Lower leg skin (tissue), 4 donors: ENCODE measurements at places on chromosomes 5 and 9.

- DNase-seq: no peak
Measured at GRCh38 chr5:157993986-157994691, 135.2 kb upstream of the CLINT1 start.

DNA sequence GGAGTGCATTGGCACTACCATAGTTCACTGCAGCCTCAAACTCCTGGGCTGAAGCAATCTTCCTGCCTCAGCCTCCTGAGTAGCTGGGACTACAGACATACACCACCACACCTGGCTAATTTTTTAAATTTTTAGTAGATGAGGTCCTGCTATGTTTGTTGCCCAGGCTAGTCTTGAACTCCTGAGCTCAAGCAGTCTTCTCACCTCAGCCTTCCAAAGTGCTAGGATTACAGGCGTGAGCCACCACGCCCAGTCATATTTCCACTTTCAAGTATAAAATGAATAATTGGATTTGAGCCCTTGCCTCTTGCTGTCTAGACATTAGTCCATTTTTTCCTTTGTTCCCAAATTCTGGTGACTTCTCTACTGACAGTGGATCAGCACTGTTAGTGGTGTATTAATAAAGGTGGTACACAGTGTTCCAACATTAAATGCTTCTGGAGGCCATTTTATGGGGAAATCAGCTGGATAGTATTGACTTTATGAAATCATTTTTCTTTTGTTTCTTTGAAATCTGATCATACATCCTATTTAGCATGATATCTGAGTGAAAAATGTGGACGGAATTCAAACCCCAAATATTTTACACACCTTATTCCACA lies 15.9 kb downstream of the ATP6V0E1 start:
- DNase-seq: no peak

DNA sequence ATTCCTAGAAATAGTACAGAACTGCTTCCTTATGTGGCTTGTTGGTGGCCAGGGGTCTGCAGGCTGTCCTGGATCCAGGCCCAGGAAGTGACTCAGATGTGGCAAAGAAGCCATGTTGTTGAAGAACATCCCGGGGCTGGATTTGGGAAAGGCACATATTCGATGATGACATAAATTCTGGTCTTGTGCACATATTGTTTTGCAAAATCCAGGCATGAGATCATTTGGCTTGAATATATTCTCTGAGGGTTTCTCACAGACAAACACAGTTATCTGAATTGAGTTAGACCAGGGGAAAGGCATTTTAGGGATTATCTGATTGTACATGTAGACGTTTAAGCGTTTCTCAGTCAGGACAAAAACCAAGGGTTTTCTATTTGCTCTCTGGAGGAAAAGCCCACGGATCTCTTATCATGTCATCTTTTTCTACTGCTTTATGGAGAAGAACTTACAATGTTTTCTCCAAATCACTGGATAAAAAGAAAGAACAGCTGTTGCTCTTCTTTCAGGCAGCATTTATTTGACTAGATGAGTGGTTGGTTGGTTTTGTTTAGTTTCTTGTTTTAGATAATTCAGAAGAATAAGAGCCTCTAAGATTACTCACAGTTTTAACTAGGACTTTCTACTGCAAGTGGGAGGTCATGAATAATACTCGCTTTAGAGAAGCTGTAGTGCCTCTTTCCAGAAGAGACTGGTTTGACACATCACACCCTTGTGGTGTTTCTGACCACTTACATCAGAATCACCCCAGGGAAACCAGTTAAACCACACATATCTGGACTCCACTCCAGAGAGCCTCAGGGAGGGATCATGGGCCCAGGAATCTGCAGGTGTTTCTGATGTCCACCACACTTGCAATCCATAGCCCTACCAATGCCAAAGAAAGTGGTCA lies 29.5 kb upstream of the LHFPL2 start:
- peak; percentile 93 for DNase-seq

DNA sequence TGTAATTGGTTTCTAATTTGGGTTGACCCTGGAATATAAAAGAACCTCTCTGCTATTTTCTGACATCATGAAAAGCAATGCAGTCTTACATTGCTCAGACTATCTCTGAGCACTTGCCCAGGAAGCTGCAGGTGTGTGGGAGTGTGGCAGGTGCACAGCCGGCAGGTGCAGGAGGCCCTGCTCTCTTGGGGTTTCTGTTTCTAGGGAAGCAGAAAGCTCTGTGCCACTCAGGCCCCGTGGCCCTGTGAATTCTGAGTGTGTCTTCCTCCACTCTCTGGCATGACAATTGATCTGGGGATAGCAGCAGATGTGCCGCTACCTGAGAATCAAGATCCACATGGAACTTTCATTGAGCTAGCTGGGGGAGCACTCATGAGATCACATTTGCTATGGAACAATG lies 45.7 kb upstream of the IRX2 start:
- DNase-seq: no peak

GRCh38 chr5:156137071-156137869 lies 189.7 kb upstream of the SGCD start:
- no peak for DNase-seq

GRCh38 chr9:130239741-130240241 lies 25.8 kb upstream of the HMCN2 start:
- no peak for DNase-seq

GRCh38 chr9:97388721-97389238 lies 23.1 kb upstream of the TDRD7 start:
- DNase-seq: peak; percentile 34

- no peak for DNase-seq
Measured at GRCh38 chr5:32453916-32454315, 9.4 kb upstream of the ZFR start.

GRCh38 chr5:126857472-126858410 lies 80.8 kb downstream of the LMNB1 start:
- DNase-seq: no peak

DNA sequence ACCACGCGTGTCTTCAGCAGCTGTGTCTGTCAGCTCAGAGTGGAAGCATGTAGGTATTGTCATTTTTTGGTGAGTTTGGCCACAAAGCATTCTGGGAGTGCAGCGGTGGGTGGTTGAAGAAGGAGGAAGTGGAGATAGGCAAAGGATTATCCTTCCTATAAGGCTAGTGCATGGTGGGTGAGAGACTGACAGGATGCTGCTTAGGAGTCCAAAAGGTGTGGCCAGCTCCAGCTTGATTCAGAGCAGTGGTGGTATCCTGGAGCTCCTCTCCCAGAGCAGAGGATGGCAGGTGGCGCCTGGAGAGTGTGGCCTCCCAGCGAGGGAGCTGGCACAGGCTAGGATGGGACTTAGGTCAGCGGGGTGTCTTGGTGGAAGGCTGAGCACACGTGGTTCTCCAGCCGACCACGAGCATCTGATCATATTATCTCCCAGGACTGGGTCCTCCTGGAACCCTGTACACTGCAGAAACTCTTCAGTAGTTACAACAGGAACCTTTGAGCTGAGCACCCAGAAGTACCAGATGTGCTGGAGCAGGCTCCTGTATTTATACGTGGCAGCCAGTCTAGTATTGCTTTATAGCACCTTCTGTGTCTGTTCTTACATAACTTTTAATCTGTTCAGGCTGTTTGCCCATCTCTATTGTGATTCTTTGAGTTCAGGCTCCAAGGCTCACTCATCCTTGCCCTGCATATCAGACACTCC lies 29.6 kb downstream of the MAML1 start:
- no peak for DNase-seq

- DNase-seq: no peak
Measured at GRCh38 chr5:31413030-31413812, 118.7 kb downstream of the DROSHA start.

- no peak for DNase-seq
Measured at GRCh38 chr9:98559561-98559960, 149.2 kb downstream of the GABBR2 start.

GRCh38 chr5:11148810-11149539 lies 387.9 kb upstream of the DAP start:
- DNase-seq: no peak

- no peak for DNase-seq
Measured at GRCh38 chr9:99199938-99200539, 21.7 kb downstream of the ALG2 start.

- no peak for DNase-seq
Measured at GRCh38 chr9:107620801-107621200, 131.2 kb upstream of the KLF4 start.

DNA sequence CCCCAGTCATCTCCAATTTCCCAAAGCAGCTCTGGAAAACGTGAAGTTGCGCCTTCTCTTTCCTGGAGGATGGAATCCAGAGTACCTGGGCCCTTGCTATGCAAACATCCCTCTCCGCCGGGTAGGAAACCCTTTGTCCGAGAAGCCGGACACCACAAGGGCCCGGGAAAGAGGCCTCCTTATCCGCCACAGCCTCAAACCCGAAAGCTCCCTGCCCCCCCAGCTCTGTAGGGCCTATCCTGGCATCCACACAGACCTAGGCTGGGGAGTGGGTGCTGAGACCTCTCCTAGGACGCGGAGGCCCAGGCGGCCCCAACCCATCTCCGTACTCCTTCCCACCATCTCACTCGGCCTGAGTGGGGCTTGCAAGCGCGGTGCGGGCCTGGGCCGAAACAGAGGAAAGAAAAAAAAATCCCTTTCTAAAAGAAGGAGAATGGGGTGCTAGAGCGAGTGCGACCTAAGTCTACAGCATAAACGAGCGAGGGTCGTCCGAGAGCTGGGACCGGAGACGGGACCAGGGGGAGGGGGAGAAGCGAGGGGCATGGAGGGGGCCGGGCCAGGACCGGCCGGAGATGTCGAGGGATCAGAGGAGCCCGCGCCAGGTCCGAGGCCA lies 624 bp downstream of the FBXW11 start:
- no peak for DNase-seq

GRCh38 chr5:158200619-158201018 lies 341.7 kb upstream of the CLINT1 start:
- no peak for DNase-seq

DNA sequence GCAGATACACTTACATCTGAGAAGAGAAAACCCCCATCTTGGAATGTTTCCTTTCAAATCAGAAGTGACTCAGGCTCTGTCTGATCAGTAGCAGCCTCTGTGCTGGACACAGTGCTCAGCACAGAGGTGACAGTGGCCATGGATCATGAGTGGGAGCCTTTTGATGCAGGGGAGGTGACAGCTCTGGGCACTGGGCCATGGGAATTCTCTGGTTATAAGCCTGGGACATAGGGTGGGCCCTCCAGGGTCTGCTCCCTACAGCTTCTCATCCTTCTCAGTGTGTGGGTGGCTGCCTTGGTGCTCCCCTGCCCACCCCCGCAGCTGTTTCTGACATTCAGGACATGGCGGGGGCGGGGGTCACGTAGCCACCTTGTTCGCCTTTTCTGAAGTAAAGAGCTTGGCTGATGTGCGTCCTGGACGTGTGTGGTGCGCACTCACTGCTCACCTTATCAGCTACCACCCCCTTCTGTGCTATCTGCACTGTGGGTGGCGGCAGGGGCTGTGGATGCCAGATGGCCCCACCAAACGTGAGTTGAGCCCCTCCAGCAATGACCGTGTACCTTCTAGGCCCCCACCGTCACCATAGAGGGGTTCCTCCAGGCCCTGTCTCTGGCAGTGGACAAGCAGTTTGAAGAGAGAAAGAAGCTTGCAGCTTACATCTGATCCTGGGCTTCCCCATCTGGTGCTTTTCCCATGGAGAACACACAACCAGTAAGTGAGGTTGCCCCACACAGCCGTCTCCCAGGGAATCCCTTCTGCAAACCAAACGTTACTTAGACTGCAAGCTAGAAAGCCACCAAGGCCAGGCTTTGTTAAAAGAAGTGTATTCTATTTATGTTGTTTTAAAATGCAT lies 24.0 kb downstream of the TRIP13 start:
- DNase-seq: no peak

DNA sequence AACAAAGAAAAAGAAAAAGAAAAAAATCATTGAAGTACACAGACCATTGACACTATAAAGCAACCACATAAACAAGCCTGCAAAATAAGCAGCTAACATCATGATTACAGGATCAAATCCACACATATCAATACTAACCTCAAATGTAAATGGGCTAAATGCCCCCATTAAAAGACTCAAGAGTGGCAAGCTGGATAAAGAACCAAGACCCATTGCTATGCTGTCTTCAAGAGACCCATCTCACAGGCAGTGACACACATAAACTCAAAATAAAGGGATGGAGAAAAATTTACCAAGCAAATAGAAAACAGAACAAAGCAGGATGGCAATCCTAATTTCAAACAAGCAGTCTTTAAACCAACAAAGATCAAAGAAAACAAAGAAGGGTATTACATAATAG lies 15.7 kb upstream of the FBN2 start:
- no peak for DNase-seq

GRCh38 chr9:85528142-85528541 lies 213.6 kb downstream of the AGTPBP1 start:
- DNase-seq: no peak

GRCh38 chr5:73218552-73219171 lies 45.7 kb downstream of the TMEM174 start:
- DNase-seq: no peak

DNA sequence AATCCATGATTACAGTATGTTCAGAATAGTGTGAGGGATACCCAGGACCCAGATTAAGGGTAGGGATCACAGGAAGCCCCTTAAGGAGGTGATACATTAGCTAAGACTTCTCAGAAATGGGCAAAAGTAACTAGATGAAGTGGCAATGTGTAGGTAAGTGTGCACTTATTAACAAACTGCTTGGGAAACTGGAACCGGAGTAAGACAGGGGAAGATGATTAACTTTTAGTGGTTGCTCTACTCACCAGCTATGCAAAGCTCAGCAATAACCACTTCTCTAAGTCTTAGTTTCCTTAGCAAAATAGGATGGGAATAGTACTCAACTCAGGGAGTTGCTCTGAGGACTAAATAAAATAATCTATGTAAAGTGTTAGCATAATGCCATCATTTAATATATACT lies 182.2 kb downstream of the MCTP1 start:
- no peak for DNase-seq

- DNase-seq: no peak
Measured at GRCh38 chr5:60687927-60688720, 11.8 kb downstream of the DEPDC1B start.

DNA sequence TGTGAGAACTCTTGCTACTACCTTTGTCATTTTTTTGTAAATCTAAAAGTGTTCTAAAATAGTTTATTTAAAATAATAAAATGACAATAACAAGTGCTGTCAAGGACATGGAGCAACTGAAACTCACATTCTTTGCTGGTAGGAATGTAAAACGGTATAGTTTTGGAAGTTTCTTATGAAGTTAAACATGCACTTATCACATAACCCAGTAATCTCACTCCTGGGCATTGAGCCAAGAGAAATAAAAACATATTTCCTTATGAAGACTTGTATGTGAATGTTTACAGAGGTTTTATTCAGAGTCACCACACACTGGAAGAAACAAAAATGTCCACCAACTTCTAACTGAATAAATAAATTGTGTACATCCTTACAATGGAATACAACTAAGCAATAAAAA lies 46.0 kb upstream of the COL15A1 start:
- DNase-seq: no peak

- no peak for DNase-seq
Measured at GRCh38 chr5:135667673-135668072, 88.9 kb upstream of the CXCL14 start.

DNA sequence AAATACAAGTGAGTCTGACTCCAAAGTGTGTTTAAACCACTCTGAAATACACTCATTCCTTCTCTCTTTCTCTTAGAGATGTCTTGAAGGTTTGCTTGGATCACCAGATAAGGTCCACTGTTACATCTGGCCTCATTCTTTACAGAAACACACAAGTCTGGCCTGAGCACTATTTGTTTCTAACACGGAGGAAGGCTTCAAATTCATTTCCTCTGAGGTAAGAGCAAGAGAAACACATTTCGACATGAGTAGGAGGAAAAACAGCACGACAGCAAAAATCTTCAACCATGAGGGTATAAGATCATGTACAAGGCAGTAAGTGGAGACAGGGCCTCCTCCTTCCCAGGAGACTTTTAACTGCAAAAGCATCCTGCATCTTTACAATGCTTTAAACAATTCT lies 8.0 kb downstream of the SIL1 start:
- DNase-seq: no peak
